ENCODE measurements at places on chromosomes 4 and X.

GRCh38 chr4:121938282-121939092, 13.4 kb downstream of the TRPC3 start:
- no peak for DNase-seq

DNA sequence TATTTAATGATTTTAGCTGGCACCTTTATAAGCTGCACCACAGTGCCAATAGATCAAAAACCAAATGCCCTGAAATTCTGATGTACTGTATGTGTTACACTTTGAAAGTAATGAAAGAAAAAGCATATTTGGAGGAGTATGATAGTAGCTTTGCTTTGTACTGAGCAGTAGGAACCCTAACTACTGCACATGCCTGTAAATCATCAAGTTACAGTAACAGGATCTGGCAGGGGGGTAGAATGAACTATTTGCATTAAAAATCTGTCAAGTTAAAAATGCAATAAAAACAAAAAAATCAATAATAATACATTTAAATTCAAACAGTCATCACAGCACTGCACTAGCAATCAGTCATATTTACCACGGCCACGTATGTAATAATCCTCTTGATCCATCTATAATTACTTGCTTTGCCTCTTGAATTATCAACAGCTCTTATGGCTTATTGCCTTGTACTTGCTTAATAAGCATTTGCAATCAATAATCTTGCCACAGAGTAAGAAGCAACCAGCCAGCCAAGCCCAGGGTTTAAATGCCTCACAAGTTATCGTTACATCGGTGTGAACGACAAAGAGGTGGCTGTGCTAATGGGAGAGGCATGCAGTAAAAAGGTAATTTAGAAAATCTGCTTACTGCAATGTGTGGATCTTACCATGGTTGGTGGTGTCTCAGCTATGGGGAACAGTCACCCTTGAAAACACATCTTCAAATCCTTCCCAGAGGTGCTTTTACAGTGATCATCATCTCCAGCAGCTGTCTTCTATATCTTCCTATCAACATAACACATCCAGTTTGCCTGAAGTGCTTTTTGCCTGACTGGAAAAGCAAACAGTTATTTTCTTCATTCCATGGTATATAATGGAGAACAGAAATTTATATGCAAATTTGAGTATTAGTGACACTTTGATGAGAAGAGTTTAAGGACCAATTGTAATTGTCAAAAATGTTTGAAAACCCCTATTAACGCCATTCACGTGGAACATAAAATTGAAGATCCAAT, 1812.1 kb upstream of the ADGRL3 start:
- DNase-seq, result no peak

- DNase-seq, result no peak
Observed at GRCh38 chr4:133865612-133866327, 335.8 kb downstream of the PABPC4L start.

DNA sequence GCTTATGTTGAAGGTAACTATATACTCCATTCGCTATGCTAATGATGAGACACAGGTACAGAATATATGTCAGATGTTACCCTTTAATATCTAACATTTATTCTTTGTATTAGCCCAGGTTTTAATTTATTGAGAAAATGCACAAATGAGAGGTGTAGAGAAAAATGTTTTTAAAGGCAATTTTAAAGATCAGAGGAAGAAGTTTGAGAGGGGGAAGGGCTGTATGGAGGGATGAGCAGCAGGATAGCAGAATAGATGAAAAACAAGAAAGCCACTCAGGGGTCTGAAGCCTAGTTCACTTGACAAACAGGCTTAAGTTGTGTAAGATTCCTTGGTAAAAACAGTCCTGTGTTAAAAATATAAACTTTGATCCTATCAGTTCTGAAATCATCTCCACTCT, 3.7 kb downstream of the MAB21L2 start:
- no peak for DNase-seq

DNA sequence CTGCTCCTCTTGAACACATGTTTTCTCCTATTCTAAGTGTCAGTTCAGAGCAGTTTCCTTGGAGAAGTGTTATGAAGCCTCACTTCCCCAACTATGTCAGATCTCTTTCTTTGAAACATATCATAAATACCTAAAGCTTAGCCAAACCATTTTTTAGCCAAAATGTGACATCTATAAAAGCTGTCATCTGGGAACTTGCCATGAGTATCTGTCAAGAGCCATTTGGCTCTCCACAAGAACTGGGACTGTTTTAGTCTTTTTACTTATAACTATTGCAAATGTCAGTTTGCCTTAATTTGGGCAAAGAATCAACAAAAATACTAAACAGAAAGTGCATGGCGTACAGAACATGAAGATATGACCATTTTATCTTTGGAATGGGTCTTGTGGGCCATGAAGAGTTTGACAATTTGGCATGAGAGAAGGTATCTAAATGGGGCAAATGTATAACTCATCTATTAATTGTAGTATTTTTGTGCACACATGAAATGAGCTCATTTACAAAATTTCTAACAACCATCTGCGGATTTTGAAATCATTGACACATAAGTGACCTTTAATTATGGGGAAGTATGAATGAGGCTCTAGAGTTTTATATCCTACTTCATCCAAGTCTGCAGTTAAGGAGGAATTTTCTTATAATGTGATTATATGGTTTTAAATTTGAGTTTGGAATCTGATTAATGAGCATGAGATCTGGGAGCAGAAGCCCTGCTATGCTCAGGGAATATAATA, 129.1 kb upstream of the PACRGL start:
- no peak for DNase-seq

DNA sequence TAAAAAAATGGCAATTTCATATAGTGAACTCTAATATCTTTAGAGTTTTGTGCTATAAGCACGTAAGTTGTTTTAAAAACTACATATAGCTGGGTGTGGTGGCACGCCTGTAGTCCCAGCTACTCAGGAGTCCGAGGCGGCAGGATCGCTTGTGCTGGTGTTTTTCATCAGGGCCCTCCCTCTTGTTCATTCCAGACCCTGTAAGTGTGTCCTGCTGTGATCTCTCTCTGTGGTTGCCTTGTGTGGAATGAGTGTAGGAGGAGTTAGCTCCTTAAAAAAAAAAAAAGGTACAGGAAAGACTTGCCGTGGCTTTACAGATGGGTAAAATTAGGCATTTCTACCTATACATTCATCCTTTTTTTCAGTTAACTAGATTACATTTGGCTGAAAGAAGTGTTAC, 35.4 kb downstream of the RBBP7 start:
- DNase-seq, result no peak

DNA sequence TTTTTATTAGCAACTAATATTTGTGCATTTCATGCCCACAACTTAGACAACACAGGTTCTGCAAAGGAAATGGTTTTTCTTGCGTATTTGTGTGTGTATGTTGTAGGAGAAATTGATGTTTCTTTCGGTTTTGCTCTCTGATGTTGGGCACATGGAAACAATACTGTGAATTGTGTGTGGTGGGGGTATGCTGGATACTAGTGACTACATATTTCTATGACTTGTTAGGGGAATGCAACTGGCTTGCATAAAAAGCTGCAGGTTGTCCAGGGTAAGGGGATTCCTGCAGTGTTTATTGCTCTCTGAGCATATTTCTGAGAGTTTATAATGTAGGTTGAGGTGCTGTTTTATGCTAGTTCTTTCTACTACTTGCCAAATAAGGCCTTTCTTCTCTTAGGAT, 11.6 kb downstream of the DLG3 start:
- no peak for DNase-seq

DNA sequence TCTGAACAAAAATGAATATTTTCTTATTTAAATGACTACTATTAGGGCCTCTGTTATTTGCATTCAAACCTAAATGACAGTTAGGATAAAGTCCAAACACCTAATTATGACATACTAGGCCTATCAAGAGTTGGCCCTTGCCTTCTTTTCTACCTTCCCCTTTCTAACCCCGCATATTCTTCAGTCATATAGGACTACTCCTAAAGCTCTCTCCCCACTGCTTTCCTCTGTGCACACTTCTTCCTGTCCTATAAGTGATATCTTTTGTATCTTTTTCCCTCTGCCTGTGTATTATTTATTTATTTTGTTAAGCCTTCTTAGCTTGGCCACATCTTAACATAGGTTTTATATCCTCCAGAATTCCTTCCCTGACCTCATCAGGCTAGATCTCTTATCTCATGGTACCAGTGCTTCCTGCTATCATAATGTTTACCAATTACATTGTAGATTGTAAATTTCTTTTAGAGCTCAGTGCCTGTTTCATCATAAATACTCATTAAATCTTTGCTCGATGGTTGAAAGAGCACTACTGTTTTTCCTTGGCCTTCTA, 22.5 kb downstream of the ERVMER34-1 start:
- DNase-seq, result no peak

DNA sequence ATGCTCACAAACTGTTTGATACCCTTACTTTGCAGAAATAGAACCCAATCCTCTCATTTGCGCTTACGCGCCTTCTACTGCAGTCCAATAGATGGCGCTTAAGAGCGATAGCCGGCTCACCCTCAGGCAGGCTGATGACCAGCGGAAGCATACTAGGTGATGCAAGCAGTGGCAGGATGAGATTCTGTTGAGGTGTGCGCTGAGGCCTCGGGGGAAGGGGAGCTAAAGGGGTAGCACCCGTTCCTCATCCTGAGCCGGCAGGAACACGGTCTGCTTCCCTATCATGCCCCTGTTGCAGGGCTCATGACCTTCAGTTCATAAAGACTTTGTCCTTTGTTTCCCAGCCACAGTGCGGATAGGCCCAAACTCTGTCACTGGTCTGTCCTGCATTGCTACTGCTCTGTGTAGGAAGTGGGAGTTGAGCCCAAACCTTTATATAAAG, 628.9 kb downstream of the TLL1 start:
- no peak for DNase-seq

DNA sequence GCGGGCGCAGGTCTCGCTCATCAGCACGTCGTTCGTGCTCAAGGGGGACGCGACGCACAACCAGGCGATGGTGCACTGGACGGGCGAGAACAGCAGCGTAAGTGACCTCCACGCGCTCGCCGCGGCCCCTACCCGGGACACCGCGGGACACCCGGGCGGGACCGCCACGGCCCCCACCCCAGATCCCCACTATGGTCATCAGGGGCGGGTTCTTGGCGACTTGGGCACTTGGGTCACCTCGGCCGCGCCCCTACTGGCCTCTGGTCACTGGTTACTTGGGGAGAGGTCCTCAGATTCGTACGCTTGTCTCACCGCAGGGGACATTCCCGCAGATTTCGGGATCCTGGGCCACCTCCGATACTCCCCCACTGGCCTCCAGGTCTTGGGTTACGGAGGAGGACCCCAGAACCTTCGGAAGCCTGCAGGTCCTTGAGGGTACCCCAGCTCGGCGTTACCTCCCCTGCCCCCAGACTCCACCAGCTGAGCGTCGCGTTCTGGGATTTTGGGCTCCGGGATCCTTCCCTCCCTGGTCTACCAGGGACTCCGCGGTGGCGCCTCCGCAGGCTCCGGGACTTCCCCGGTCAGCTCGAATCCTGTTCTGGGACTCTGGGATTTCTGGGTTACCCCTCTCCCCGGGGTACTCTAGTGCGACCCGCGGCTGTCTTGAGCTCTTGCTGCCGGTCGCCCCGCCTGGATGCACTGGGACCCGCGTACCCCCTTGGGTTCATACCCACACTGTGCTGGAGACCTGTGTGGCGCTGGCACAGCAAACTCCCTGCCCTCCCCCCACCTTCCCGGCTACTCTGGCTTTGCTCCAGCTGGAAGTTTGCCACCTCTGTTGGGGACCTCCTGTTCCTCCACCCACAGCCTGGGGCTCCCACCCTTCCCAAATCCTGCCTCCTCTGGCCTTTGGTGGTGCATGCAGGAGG, 956 bp downstream of the SORCS2 start:
- DNase-seq, result no peak

- DNase-seq, result no peak
Observed at GRCh38 chrX:80810365-80810978, 795 bp upstream of the BRWD3 start.

DNA sequence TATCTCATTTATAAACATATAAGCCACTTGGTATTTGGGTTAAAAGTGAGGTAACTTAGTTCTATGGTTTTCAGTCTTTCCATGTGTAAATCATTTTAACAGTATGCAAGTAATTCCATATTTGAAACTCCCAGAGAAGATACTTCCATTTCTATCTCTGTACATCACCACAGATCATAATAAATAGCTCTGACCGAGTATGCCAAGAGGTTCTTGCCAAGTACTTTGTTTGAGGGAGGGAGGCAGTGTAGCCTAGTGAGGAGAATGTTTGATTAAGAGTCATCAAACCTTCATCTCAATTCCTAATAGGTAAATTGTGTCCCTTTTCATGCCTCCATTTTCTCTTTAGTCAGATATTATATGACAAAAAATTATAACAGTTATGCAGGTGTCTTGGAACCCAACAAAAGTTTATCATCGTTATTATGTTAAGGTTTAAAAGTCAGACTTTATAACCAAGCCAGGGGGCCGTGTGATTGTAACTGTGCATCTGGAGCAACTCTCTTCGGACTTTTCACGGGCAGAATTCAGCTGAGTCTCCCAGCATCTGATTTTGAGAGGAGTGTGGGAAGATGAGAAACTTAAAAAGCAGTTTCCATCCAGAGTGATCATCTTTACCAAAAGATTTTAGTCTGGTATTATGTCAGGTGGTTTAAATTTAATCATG, 123.8 kb downstream of the ANK2 start:
- DNase-seq, result no peak

GRCh38 chr4:7384929-7385890, 49.5 kb downstream of the PSAPL1 start:
- no peak for DNase-seq

DNA sequence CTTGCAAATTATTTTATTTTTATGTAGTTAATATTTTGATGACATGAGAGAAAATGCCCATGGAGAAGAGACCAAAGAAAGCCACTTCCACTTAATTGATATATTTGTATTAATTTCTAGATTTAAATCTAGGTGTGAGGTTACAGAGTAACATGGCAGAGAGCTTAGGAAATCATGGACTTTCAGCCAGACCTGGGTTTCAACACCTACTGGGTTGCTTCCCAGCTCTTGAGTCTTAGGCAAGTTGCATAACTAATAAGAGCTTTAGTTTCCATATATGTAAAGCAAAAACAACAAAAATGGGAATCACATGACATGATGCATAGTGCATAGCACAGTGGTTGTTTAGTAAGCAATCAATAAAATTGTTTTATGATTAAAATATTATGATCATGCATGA, 413.3 kb downstream of the CCSER1 start:
- no peak for DNase-seq

- no peak for DNase-seq
Observed at GRCh38 chr4:158053801-158054200, 119.0 kb downstream of the GASK1B start.

DNA sequence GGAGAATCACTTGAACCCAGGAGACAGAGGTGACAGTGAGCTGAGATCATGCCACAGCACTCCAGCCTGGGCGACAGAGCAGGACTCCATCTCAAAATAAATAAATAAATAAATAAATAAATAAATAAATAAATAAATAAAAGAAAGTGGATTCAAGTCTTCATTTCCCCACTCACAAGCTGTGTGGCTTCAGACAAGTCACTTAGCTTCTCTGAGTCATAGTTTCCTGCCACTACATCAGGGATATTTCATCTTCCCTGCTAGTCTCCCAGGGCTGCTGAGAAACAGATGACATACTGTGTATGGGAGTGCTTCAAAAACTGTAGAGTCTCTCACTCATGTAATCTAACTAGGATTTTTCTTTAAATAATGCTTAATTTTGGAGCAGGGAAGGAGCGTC, 37.2 kb downstream of the TBC1D9 start:
- DNase-seq, result no peak

- no peak for DNase-seq
Observed at GRCh38 chr4:156976147-156976546, 4.5 kb upstream of the PDGFC start.
